ENCODE measurements at places on chromosomes 6 and 20.

DNA sequence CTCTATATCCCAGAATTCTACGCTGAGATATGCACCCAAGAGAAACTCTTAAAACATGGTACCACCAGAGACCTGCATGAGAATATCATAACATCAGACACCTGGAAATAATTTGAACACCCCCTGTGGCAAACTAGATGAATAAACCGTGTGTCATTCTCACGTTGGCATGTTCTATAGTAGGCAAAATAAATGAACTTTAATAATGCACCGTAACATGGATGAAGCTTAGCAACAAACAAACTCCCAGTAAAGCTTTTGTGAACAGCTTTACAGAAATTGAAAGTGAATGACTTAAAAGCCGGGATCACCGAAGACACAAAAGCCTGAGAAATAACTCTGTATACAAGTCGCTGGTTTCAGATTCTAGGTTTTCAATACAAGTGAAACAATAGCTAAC is 1166.8 kb upstream of the CITED2 start:
- no peak for DNase-seq

DNA sequence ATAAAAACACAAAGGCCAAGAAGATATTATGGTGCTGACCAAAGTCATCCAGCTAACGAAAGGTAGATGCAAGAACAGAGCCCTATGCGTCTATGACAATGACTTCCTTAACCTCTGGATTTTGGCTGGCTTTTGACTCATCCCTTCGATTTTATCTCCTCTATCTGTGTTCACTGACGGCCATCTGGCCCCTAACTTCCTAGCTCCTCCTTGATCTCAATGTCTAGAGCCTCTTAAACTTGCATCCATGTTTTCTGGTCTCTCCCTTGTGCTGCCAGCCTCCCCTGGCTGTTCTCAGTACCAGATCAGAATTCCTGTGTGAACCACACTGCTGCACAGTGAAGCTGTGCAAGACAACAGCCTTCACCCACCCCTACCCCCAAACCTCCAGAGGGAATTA is 452.9 kb downstream of the UTRN start:
- DNase-seq = no peak

GRCh38 chr20:46128310-46129151 is 10.4 kb downstream of the CD40 start:
- DNase-seq = no peak

- DNase-seq = no peak
Measured at GRCh38 chr20:37327748-37328147, 18.2 kb upstream of the SRC start.

DNA sequence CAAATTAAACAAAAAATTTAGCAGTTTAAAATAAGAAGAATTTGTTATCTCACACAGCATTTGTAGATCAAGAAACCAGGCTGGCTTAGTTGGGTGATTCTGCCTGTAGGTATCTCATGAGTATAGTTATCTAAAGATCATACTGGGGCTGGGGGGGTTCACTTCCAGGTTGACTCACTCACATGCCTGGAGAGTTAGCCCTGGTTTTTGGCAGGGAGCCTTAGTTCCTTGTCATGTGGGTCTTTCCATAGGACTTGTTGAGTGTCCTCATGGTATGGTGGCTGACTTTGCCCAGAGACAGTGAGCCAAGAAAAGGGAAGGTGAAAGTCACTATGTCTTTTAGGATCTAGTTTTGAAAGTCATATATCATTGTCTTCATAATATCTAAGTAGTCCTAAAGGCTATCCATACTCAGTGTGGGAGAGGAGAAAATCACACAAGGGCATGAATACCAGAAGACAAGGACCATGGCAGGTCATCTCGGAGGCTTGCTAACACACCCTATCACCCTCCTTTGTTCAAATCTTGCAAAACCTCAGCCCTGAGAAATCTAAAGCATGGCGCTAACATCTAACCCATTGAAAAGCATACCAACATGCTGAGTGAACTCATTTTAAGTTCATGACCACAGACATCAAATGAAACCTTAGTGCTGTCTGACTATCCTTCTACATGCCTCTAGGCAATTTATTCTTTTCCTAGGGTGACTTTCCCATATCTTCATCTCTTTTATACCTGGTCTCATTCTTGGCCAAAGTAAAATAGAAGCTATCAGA is 39.2 kb downstream of the CYP24A1 start:
- DNase-seq = no peak

- no peak for DNase-seq
Measured at GRCh38 chr6:147546501-147547368, 38.2 kb downstream of the SAMD5 start.

DNA sequence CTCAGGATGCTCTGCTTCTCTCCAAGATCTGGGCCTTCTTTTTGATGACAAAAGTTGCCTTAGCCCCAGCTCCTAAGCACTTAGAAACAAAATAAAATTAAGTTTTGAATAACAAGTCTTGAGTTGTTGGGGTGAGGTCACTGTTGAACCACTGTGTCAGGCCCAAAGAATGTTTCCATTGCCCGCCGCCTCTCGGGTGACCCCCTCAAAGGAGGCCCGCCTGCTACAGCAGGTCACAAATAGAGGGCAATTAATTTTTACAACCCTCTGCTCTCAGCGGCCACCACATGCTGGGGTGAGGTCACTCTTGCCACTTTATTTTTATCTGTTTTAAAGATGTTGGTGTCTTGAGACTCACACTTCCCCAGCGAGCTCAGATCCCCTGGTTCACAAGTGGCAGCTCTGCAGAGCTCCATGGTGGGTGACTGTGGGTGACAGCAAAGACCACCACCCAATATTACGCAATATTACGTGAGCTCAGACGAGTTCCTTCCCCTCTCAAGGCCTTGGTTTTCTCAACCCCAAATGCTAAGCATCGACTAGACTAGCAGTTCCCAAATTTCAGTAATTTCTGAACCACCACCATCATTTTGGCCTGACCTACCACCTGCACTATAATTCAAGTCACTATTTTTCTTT is 247.7 kb upstream of the PMEPA1 start:
- DNase-seq = no peak

- DNase-seq = no peak
Measured at GRCh38 chr6:83250235-83250634, 57.1 kb downstream of the RWDD2A start.

GRCh38 chr6:122361314-122361979 is 38.0 kb upstream of the HSF2 start:
- DNase-seq = no peak

- no peak for DNase-seq
Measured at GRCh38 chr6:37141281-37142049, 28.5 kb upstream of the PIM1 start.

- DNase-seq = no peak
Measured at GRCh38 chr6:14596410-14596809, 478.8 kb downstream of the CD83 start.

DNA sequence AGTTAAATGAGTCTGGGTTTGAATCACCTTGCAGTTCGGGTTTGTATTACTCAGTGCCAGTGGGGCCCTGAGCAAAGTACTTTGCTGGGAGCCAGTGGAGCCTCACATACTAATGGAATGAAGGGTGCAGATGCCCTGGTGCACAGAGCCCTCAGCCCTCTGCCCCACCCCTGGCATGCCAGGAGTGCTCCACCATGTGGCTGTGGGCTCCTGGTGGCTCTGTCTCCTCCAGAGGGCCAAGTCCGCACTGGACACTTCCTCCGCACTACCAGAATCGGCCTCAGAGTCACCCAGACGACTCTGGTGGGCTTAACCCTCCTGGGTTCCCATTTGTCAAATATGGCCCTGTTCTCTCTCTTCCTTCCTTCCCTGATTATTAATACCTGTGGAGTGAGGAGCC is 94.0 kb downstream of the STK35 start:
- no peak for DNase-seq

GRCh38 chr6:15948930-15949900 is 179.7 kb upstream of the MYLIP start:
- DNase-seq = no peak

- DNase-seq = no peak
Measured at GRCh38 chr6:43904311-43905123, 134.5 kb downstream of the VEGFA start.

DNA sequence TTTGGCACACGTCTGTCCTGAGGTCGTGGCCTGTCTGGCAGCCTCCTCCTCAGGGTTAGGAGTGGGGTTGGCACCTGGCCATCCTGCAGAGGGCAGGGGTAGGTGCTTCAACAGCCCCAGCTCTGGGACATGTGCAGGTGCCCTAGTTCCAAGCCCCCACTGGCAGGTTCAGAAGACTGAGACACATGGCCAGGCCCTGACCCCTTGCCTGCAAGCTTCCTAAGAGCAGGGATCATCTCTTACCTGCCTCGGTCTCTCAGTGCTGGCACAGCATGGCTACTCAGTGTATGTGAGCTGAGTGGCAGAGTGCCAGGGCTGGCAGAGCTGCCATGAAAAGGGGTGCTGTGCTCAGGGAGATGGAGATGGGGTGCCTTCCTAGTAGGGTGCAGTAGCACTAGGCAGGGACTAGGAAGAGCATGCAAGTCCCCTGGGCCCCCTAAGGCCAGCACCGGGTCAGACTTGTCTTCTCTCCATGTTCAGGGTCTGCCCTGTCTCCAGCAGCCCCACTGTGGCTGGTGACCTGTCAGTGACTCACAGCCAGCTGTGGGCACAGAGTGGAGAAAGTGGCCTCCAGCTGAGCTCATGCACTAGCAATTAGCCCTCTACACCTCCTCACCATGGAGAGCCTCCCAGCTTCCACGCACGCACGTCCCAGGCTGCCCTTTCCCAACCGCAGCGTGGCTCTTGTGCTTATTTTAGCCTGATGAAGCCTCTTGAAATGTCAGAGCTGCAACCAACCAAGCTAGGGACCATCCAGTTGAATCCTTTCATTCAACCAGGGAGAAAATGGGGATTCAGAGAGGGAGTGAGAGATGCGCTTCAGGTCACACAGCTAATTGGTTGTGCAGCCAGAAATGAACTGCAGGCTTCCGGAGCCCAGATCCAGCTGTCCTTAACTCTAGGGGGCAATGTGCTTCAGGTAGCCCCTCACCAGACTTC is 116.6 kb downstream of the MRPL14 start:
- no peak for DNase-seq

DNA sequence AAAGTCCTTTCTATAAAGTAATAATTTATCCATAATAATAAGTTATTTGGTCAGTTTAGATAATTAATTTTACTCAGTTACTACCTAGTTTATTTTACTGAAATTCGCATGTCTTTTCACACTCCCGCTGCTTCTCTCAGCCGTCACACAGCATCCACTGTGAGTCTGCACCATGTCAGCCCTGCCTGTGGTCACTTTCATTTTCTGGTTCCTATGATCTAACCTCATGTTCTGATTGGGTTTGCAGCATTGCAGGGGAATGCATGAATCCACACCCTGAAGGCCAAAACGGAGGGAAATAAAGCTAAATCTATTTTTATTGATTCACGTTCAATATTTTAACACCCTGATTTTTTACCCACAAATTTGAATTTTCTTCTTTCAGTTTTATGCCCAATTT is 47.4 kb downstream of the PDE10A start:
- no peak for DNase-seq

DNA sequence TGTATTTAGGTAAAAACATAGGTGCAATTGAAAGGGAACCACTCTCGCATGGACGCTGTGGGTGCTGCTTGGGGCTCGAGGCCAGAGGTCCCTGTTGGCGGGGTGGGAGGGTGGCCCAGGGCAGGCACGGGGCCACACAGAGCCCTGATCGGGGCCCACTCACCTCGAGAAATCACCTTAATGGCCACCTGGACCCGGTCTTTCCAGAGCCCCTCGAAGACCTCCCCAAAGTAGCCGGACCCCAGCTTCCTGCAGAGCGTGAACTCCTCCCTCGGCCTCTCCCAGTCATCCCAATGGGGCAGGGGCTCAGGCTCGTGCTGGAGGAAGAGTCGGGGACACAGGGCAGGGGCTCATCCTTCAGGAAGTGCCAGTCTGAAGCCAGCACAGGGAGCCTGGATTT is 3.8 kb downstream of the PTK6 start:
- DNase-seq = no peak

GRCh38 chr6:11763460-11764249 is 14.9 kb downstream of the ADTRP start:
- DNase-seq = no peak

DNA sequence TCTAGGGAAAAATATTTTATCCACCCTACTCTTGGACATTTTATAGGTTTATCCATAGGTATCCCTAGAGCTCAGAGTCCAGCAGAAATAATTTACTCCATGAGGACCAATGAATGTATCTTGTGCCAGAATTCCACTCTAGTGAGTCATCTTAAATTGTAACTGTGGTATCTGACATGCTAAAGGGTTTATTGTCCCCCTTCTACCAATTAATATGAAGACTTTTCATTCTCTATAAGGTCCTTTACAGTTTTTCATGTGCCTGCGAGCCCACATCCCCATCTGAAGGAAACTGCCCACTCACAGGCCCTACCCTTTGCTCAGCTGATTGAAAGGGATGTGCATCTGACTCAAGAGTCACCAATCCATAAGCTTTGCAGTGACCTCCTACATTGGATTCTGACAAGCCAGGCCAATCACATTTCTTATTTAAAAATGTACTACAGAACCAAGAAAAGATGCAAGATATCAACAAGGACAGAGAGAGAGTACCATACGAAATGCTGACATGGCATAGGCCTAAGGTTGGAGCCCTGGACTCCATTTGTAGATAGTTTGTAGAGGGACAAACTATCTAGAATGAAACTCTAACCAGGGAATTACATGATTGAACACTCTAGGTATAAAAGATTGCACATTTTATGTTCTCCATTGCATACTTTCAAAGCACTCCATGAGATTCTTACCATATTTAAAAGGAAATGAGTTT is 93.4 kb upstream of the DEFB112 start:
- DNase-seq = no peak

DNA sequence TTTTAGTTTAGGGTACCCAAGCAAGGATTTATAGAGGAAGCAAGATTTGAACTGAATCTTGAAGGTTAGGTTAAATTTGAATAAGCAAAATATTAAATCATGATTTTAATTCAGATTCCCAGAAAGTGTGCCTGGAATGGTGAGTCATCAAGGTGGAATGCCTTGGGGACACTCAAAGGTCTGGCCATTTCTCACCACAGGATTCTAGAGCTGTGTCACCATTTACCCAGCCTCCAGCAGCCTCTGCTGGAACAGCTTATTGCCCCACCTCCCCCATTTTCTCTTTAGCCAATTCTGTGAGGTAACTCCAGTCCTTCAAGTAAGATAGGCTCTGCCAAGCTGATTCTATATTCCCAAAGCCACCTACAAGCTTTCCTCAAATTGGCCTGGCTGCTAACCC is 181.4 kb downstream of the SIM1 start:
- DNase-seq = no peak

- no peak for DNase-seq
Measured at GRCh38 chr6:142642651-142643050, 302.3 kb downstream of the HIVEP2 start.

DNA sequence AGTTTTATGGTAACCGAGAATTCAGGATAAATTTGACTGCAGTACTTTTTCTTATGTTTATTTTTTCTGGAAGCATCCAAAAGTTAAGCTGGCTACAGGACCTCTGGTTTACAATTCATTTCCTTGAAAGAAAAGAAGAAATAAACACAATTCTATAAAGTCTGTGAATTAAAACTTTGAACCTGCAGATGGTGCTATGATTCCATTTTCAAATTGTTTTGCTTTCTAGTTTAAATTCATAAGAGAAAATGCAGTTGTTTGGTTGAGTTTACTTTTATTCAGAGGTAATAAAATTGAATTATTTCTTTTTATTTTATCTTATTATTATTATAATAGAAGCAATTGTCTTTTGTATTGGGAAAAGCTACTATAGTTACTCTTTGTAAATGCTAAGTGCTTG is 1.8 kb upstream of the VIP start:
- DNase-seq = no peak
